SK-N-MC (cell line): ENCODE measurements at places on chromosomes 3 and 15.

- no peak for DNase-seq
These were observed 29.6 kb upstream of the SGO1 start for GRCh38 chr3:20215636-20216035.

- no peak for DNase-seq
These were observed 958.8 kb downstream of the ZPLD1 start for GRCh38 chr3:103393395-103394186.

- DNase-seq: no peak
These were observed 518.5 kb upstream of the CADM2 start for GRCh38 chr3:84440291-84440690.

- no peak for DNase-seq
These were observed 24.8 kb downstream of the FOXL2NB start for GRCh38 chr3:138971766-138972320.

- DNase-seq: no peak
These were observed 786.7 kb upstream of the EPHA6 start for GRCh38 chr3:96027718-96028117.
